Activated T-cell treated with anti-CD3 and anti-CD28 coated beads for 24 hours (primary cell): ENCODE measurements at places on chromosomes 2 and 18.

DNA sequence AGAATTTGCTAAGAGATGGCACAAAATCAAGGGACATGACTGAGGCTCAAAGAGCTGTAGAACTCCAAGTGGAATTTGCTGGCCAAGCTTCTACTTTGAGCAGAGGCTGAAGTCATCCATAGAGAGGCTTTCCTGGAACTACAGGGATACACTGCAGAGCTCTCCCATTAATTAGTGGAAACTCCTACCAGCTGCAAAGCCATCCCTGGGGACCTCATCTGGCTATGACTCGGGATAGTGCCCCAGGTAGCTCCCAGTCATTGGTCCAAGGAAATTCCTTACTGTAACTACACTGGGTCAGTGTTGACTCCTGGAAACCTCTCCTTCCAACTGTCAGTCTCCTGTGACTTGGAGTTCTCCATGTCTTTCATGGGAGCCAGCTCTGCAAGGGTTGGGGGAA is 10.5 kb upstream of the GALM start:
- no peak for DNase-seq

DNA sequence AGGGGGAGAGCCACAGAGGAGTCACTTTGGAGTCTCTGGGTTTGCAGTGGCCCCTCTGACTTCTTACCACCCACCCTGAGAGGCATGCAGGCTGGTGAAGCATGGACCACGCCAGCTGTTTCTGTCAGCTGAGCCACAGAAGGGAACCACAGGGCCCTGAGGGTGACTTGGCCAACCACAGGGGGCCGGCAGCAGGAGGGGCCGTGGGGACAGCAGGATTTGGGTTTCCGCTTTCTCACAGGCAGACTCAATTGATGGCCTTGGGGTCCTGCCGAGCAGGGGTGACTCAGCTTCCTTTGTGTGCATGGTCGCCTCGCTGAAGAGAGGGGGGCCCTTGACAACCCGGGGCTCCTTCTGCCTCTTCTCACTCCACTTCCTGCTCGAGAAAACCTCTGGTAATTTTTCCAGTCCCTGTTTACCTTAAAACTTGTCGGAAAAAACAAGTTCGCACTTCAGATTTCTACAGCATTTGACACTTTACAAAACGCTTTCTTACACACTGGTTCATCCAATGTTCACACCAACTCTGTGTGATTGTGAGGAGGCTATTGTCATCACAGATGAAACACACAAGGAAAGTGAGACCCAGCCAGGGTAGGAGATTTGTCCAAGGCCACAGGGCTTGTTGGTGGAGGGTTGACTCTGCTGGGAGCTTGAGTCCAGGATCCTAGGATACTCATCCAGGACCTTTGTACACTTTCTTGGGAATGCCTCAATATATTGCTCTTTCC is 311.2 kb downstream of the LPIN1 start:
- no peak for DNase-seq

GRCh38 chr18:37930640-37931039 is 365.0 kb upstream of the CELF4 start:
- no peak for DNase-seq

- DNase-seq = no peak
These were observed 65.8 kb upstream of the IGFBP5 start for GRCh38 chr2:216761133-216761532.

- no peak for DNase-seq
These were observed 94.7 kb downstream of the ANKRD44 start for GRCh38 chr2:197215748-197216360.

GRCh38 chr2:138381373-138381772 is 120.2 kb upstream of the SPOPL start:
- no peak for DNase-seq
